ENCODE measurements at places on chromosomes 2 and 18. TPM values are rescaled to one million over a fixed set of nuclear protein-coding genes. Genes with fewer than 3 reads are reported as not detected.

The LRRC30 gene
- total RNA-seq: not detected

The LONRF2 gene
- 0.48 TPM for total RNA-seq

The RAB11FIP5 gene
- 10.4 TPM for total RNA-seq

The LAMA1 gene
- 5.5 TPM for total RNA-seq

The ABCB11 gene
- total RNA-seq: not detected

The FBXO41 gene
- 0.92 TPM for total RNA-seq

The COLEC12 gene
- total RNA-seq: 0.68 TPM

GRCh38 chr18:79509536-79509930 is 113.8 kb downstream of the NFATC1 start:
- ATAC-seq: no peak

DNA sequence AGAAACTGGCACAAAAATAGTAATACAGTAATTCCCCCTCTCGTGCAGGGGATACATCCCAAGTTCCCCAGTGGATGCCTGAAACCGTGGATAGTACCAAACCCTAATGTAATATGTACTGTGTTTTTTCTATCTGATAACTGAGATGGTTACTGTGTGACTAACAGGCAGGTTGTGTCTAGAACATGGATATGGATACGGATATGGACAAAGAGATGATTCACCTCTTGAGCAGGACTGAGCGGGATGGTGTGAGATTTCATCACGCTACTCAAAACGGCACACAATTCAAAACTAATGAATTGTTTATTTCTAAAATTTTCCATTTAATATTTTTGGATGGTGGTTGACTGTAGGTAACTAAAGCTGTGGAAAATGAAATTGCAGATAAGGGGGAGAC is 3.4 kb downstream of the MBD1 start:
- ATAC-seq: peak; percentile 54

- ATAC-seq: peak; percentile 37
Measured at GRCh38 chr2:42961385-42961811, 169.0 kb upstream of the HAAO start.

- no peak for ATAC-seq
Measured at GRCh38 chr2:18368008-18368407, 192.4 kb downstream of the RDH14 start.

DNA sequence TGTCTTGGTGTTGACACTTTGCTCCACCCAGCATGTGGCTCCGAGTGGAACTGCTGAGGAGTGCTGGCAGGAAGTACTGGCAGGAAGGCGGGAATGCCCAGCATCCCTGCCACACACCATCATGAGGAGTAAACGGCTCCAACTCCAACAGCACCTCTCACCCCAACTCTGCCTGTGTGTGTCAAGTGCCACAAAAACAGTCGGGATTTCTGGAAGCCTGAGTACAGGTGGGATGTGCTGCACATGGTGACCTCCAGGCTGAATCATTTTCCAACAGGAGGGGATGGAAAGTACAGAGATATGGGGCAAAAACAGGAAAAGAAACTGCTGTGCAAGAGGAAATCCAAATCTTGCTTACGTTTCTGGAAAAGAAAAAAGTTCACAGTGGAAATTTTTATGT is 53.6 kb downstream of the PARD6G start:
- ATAC-seq: no peak

- ATAC-seq: no peak
Measured at GRCh38 chr2:32061430-32061829, 1.9 kb upstream of the SPAST start.
